ENCODE measurements at places on chromosomes 2 and 18.

DNA sequence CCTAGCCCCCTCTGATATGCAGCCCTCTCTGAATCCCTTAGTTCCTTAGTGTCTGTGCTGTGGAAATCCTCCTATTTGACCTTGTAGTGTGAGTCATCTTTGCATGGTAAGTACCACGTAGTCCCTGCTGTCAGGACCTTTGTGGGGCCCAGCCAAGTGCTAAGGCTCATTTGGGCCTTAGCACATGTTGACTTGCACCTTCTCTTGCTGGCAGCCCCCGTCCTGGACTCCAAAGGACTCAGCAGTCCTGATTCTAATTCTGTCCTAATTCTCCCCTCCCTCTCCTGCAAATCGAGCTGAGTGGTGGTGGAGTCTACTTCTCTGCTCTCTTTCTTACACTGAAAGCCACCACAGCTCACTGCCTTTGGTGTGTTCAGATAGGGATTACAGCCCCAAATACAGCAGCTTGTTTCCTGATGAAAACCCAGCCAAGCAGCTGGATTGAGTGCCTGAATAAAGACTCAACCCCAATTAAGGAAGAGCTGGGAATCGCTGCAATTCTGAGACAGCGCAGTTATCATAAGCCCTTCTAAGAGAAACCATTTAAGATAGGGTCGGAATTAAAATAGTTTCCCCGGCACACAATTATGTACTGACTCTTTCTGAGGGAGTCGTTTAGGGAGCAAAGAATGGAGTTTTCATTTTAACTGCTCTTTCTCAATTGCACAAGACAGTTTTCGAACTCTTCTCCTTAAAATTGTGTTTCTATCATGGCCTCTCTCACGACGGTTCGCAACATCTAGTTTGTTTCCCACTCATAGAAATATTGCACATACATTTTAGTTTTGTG, 215.6 kb upstream of the TNP1 start:
- no peak for DNase-seq

DNA sequence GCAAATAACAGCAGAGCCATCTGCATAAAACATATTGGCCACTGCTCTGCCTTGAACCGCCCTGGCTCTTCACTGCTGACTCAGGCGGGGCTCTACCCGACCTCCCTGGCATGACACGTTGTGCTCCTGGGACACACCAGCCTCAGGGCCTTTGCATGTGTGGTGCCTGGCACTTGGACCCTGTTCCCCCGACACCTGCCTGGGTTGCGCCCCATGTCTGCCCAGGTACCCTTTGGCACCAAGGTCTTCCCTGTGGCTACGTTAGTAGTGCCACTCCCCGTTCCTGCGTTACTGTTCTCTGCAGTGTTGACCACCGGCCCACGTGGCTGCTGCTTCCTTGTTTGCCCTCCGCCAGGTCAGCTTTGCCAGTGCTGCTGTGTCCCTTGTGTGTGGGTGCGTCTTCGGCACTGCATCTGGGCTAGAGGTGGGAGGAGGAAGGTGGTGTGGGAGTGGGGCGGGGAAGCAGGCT, 20.3 kb downstream of the ATG4B start:
- no peak for DNase-seq

DNA sequence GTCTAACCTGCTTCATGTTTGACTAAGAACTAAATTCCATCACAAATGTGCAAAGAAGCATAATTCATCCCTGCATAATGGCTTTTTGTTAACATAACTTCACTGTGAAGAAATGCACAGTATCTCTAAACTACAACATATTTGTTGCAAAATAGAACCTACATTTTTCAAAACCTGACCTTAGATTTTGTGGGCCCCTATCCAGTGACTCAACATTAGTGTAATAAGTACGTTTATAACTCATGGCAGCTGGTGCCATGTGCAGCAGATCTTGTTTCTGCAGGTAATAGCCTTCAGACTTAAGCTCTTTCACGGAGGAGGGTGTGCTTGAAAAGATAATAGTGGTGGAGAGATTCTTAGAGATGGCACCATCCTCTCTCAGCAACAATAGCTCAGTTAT, 28.6 kb upstream of the VWC2L start:
- no peak for DNase-seq

GRCh38 chr2:105125428-105125827, 87.6 kb downstream of the MRPS9 start:
- DNase-seq, result no peak

- DNase-seq, result no peak
Measured at GRCh38 chr2:223457301-223457700, 144.9 kb downstream of the SCG2 start.

- no peak for DNase-seq
Measured at GRCh38 chr2:136059036-136059472, 58.9 kb downstream of the CXCR4 start.

- DNase-seq, result no peak
Measured at GRCh38 chr18:2409906-2410305, 161.4 kb downstream of the METTL4 start.

- DNase-seq, result no peak
Measured at GRCh38 chr2:127043367-127044164, 63.4 kb downstream of the BIN1 start.

DNA sequence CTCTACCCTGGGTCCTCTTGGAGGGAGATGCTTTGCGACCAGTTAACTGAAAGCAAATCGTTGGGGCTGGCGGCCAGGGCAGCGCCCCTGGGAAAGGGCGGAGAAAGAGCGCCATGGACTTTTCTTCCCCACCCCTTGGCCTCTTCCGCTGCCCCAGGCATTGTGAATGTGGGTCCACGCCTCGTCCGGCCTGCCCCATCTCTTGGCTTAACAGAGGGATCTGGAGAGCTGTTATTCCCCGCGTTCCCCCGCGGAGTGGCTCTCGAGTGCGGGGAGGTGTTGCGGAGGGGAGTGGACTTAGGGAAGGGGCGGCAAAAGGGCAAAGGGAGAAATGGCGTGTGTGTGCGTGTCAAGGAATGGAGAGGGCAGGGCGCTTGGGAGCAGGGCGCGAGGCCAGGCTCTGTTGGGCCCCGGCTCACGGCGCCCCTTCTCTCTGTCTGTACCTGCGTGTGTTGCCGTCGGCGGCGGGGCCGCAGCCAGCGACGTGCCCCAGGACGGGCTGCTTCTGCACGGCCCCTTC, 6.6 kb downstream of the EMX1 start:
- no peak for DNase-seq

GRCh38 chr2:108243566-108243965, 3.8 kb downstream of the SULT1C3 start:
- DNase-seq, result no peak

DNA sequence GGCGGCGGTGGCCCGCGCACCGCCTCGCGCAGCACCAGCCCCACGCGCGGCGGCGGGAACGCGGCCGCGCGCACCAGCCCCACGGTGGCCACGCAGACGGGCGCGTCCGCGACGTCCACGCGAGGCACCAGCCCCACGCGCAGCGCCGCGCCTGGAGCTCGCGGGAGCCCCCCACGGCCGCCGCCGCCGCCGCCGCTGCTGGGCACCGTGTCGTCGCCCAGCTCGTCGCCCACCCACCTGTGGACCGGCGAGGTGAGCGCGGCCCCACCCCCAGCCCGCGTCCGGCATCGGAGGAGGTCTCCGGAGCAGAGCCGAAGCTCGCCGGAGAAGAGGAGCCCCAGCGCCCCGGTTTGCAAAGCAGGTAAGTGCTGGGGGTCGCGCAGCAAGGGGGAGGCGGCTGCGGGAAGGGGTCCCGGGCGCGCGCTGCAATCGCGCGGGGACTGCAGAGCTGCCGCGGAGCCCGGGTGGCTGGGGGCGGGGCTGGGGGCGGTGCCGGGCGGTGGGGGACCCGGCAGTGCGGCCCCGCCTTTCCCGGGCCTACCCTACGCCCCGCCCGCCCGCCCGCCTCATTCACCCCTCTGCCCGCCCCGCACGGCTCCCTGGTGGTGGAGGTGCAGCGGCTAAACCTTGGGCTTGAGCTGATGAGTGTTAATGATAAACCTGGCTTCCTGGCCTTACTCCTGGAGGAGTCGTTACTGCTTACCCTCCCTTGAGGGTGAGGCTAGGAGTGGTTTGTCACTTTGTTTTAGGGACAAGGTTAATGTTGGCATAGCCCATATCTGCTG, 851 bp downstream of the FAM117B start:
- DNase-seq, result peak; percentile 30

Measured in retinal pigment epithelial cell (primary cell).